NCI-H1105 treated with DMSO at 0.1 percent for 48 hours (cell line): ENCODE measurements at places on chromosomes 13 and 19.

GRCh38 chr19:50500753-50501151 is 10.2 kb downstream of the JOSD2 start:
- no peak for DNase-seq

DNA sequence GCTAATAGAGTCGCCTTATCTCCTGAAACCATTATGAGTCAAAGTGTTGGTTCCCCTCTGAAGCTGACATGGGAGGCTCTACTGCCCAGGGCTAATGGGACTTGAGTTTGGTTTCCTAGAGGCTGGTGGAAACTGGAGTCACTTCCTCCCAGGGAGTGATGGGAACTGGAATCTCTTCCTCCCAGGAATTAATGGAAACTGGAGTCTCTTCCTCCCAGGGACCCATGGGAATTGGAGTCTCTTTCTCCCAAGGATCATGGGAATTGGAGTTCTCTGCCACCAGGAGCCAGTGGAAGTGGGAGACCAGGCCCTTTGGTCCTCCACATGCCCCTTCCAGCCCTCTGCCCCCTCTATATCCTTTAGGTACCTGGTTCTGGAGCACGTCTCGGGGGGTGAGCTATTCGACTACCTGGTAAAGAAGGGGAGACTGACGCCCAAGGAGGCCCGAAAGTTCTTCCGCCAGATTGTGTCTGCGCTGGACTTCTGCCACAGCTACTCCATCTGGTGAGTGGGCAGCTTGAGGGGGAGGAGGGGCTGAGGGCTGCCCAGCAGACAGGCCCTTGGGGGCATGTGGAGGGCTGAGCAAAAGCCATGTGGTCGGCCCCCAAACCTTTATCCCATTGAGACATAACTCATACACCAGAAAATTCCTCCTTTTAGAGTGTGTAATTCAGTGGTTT is 5.5 kb downstream of the BRSK1 start:
- no peak for DNase-seq

GRCh38 chr13:97460004-97460775 is 26.2 kb downstream of the RAP2A start:
- DNase-seq = no peak

- DNase-seq = no peak
Measured at GRCh38 chr19:53161123-53161522, 2.3 kb upstream of the ZNF347 start.

GRCh38 chr13:98972627-98973026 is 5.2 kb downstream of the DOCK9 start:
- no peak for DNase-seq

- no peak for DNase-seq
Measured at GRCh38 chr13:98060282-98060681, 82.6 kb upstream of the FARP1 start.

- no peak for DNase-seq
Measured at GRCh38 chr13:114053026-114053425, 79.2 kb upstream of the C13orf46 start.

DNA sequence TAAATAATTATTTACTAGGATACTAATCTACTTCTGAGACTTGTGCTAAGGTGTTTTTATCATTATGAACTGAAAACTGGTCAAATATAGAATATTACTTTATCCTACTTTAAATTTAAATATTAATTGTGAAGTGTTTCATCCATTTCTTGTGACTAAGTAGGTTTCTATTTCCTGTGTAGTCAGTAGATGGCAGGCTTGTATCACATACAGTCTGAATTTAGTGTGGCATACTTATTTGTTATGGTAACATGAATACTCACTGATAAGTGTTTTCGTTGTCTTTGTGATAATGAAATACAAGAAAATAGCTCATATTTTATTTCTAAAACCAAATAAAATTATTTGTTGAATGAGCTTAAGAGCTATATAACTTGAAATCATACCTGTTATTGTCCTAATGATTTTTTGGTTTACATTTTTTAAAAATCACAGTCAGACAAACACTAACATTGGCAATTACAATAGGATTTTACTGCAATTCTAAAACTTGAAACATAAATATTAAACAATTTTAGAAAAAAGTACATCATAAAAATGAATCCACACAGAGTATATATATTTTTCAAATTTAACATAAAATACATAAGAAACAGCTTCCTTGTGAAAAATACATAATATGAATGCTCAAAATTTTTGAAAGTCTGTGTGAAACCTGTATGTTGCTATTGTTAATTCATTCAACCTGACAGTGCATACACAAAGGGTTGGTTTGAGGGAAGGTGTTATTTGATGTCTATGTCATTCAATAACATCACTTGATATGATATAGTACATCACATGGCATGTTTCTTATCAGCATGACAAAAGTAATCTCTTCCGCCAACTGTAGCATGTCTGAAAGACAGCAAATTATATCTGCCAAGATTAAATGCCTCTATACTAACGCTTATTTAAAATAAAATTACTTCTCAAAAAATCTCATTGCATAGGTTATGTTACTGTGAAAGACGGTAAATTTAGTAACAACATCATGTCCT is 904.8 kb upstream of the PCDH20 start:
- peak; percentile 87 for DNase-seq

- DNase-seq = peak; percentile 29
Measured at GRCh38 chr19:33302974-33303790, 848 bp upstream of the CEBPA start.

DNA sequence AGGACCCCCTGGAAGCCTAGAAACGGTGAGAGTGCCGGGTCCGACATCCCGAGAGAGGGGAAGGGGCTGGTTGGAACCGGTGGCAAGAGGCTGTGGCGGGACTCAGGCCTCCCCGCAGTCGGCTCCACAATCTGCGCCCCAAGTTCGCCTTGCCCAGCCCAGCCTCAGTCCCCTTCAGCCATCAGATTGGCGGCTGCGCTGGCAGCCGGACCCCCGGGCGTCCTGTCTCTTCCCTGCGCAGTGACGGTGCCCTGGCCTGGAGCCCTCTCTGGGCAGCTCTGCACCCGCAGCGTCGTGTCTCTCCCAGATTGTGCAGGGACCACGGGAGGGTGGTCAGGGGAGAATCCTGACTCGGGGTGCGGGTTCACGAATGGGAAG is 315 bp downstream of the ZNF492 start:
- no peak for DNase-seq
